ENCODE measurements at places on chromosomes 7 and 10. TPM values are rescaled to one million over a fixed set of nuclear protein-coding genes. Genes with fewer than 3 reads are reported as not detected.

DNA sequence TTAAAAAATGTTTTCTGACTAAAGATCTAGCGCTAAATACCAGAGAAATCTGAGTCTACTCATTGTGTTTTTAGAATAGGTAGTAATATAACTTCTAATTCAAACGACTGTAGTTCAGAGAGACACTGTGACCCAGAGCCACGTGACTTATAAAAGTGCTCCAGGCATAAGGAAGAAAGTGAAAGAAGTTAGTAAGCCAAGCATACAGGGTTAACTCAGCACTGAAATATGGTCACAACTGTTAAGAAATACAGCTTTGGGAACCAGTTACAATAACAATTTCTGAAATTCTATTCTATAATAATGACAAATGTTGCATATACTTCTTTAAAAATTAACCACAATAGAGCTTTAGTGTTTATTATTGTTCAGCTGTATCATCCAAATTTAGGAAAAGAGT is 119.1 kb downstream of the TFEC start:
- DNase-seq: no peak

DNA sequence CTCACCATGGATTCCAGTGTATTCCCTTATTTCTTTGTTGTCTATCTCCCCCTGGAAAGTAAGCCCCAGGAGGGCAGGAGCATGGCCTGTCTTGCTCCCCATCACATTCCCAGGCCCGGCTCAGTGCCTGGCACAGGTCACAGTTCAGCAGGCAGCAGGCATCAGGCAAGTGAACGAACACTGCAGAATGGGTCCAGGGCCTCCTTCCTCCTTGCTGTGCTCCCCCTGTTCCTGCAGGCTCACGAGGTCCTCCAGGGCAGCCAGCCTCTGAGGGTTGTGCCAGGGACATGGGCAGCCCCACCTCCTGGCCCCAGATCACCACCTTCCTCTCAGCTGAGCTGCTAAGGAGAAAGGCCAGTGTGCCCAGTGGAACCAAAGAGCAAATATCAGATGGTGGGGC is 41.8 kb downstream of the PDLIM1 start:
- DNase-seq: no peak

DNA sequence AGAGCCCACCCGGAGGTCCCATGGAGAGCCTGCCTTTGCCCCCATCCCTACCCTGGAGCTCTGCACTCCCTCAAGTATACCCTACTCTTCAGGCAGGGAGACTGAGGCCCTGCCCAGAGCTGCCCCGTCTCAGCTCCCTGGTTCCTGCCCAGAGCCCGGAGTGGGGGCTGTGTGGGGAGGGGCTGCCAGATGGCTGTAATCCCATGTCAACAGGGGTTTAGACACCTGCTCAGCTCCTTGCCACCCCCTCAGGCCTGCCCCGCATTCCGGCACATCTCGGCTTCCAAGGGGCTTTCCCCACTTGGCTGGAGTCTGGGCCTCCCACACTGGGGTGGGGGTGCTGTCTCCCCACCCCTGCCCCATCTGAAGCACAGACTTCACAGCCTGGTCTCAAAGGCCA is 20.9 kb upstream of the LFNG start:
- no peak for DNase-seq

DNA sequence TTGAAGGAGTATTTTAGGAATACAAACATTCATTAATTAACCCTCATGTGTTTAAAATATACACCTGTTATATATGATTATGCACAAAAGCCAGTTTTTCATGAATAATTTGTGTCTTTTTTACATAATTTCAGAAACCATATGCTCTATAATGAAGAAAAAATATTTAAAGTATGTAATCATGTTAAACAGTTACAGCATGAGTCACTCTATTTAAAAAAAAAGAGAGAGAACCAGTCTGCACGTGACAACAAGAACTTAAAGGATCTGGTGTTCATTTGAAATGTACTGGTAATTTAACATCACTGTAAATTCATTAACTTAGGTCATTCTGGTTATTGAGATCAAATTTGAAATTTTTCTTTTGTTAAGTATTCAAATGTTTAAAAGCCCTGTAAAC is 228.5 kb downstream of the CACNB2 start:
- DNase-seq: no peak

HABP2 gene
- total RNA-seq: not detected

DNA sequence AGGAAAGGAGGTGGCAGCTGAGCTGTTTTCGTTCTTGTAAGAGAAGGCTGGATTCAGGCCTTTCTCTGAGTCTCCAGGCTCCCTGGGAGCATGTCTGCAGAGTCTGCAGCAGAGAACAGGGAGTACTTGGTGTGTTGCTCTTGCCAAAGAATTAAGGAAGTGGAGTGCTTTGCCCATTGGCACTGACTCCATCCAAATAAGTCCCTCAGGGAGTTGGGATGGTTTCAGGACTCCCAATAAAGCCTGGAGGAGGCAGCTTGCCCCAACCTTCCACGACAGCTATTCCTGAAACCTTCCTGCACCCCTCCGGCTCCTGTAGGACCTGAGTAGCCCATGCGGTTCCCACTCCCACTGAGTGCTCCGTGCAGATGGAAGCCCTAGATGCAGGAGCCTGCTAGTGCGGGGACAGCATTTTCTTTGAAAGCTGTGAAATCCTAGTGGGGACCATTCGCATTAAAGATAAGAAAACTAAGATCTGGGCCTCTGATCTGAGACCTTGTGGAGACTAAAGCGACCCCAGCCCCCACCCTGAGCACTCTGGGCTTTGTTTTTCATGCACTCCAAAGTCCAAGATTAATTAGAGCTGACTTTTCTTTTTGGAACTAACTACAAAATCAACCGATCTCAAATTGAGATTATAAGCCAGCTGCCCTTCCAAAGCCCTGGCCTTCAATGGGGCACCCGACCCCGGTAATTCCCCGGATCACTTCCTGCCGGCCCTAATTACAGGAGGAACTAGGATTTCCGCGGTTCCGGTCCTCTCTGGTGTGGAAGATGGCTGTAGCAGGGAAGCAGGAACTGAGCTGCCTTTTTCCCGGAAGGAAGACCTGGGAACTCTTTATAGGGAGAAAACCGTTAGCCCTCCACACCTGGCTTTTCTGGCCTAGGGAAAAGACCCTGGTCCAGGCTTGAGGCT is 110.2 kb downstream of the COL13A1 start:
- DNase-seq: no peak

SYT15B gene
- not detected for total RNA-seq

DNA sequence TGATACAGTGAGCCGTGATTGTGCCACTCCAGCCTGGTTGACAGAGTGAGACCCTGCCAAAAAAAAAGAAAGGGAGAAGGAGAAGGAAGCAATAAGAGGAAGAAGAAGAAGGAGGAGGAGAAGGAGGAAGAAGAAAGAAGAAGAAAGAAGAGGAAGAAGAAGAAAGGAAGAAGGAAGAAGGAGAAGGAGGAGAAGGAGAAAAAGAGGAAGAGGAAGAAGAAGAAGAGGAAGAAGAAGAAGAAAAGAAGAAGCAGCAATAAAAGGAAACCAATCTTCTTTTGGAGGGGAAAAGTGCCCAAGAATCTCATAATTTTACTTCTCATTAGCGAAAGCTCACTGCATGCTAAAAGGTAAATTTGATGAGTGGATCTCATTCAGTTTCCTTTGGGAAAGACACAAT is 85.7 kb upstream of the GLCCI1 start:
- no peak for DNase-seq

GRCh38 chr10:30398788-30399187 is 35.2 kb upstream of the MAP3K8 start:
- DNase-seq: no peak

CTAGE4 gene
- total RNA-seq: 20.0 TPM

DNA sequence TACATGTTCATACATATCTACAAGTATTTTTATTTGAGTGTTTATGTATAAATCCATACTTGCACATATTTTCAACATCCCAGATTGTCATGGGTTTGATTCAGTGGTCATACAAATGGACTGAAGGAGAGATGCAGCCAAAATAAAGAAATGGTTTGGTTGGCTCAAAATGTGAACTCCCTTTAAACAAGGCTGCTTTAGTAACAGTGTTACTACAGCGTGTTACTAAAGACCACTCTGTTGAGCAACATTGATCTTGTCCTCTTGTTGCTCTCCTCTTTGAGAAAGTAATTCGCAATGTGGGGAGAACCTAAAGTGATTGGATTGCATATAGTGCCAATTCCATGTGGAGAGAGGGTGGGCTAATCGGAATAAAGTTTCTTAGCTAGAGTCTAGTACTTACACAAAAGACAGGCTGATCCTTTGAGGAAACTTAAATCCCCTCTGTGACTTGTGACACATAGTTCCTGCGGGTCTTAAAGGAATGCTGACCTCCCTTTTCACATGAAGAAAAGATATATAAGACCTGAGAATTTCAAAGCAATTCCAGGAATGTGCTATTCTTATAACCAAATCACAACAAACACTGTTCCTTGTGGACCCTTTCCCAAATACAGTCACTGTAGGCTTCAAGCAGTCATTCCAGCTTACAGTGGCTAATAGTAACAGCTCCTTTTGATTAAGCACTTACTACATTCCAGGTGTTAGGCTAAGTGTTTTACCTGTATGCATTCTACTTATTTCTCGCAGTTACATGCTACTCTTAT is 144.3 kb downstream of the FZD1 start:
- no peak for DNase-seq

DNA sequence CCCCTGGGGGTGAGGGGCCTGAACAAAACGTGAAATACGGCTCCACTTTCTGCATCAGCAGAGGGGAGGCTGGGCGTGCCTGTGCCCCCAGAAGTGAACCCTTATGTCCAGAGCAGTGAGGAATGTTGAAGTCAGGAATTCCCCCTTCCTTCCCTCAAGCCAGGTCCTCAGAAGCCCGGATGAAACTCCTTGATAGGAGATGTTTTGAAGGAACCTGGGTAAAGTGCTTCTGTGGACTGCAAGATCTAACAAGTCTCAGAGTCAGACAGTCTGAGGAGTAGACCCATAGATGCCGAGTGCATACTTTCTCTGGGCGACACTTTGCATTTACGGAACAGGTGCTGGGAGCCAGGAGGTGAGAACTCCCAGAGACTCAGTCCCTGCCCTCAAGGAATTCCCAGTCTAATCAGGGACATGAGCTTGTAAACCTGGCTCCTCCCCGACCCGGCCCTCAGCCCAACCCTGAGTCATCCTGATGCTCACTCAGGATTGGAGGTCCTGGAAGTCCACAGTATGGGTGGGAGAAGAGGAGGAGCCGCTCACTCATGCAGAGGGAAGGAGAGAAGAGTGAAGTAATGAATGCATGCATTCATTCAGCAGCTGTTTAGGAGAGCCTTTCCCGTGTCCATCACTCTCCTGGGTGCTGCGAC is 179.5 kb upstream of the ITGB1 start:
- no peak for DNase-seq

DNA sequence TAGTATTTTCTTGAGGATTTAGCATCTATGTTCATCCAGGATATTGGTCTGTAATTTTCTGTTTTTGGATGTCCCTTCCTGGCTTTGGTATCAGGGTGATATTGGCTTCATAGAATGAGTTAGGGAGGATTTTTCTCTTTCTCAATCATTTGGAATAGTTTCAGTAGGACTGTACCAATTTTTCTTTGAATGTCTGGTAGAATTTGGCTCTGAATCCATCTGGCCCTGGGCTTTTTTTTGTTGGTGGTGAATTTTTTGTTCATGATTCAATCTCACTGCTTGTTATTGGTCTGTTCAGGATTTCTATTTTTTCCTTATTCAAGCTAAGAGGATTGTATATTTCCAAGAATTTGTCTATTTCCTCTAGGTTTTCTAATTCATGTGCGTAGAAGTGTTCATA is 192.7 kb downstream of the KIF20B start:
- DNase-seq: no peak
